Stimulated activated CD8-positive, alpha-beta memory T cell treated with anti-CD3 and anti-CD28 coated beads, Interleukin-7, amount 100 ng/mL, for 4 hours (primary cell): ENCODE measurements at places on chromosomes 7 and 10.

- DNase-seq = no peak
These were observed 73.4 kb upstream of the NAMPT start for GRCh38 chr7:106358103-106358663.

- no peak for DNase-seq
These were observed 64.1 kb downstream of the MICU1 start for GRCh38 chr10:72561745-72562166.

DNA sequence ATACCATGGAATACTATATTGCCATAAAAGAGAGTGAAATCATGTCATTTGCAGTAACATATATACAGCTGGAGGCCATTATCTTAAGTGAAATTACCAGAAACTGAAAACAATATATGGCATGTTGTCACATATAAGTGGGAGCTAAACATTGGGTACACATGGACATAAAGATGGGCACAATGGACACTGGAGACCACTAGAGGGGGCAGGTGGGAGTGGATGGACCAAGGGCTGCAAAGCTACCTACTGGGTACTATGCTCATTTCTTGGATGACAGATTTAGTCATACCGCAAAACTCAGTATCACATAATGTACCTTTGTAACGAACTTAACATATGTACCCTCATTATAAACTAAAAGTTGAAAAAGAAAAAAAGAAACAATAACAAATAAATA is 1167.6 kb downstream of the NXPH1 start:
- DNase-seq = no peak

- DNase-seq = no peak
These were observed 37.8 kb upstream of the PITRM1 start for GRCh38 chr10:3210251-3210877.

- DNase-seq = no peak
These were observed 93.9 kb upstream of the VIPR2 start for GRCh38 chr7:159238541-159238940.
